ENCODE measurements at places on chromosomes 11 and 22.

DNA sequence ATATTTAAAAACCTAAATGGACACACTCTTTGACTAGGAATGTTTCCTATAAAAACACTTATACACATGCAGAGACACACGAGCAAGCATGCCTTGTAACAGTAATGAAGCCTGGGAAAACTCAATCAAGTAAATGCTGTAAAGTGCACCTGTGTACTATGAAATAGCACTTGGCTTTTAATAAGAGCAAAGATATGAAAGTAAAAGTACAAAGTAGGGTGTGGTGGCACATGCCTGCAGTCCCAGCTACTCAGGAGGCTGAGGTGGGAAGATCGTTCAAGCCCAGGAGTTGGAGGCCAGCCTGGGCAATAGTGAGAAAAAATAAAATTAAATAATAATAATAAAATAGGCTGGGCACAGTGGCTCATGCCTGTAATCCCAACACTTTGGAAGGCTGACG lies 166.9 kb upstream of the GRK3 start:
- DNase-seq, result no peak

DNA sequence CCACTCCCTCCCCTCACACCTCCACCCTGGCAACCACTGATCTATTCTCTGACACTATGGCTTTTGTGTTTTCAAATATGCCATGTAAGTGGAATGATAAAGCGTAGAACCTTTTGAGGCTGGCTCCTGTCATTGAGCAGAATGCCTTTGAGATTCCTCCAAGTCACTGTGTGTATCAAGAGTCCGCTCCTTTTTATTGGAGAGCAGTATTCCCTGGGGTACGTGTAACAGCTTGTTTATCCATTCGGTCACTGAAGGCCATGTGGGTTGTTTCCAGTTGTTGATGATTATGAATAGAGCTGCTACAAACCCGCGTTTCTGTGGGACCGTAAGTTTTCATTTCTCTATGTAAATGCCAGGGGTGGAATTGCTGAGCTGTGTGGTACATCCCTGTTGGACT lies 10.3 kb downstream of the TP53I11 start:
- no peak for DNase-seq

- peak; percentile 78 for DNase-seq
Observed at GRCh38 chr11:61028135-61028729, 56.8 kb downstream of the CD6 start.

GRCh38 chr11:76653674-76654284 lies 16.8 kb downstream of the LRRC32 start:
- DNase-seq, result no peak

DNA sequence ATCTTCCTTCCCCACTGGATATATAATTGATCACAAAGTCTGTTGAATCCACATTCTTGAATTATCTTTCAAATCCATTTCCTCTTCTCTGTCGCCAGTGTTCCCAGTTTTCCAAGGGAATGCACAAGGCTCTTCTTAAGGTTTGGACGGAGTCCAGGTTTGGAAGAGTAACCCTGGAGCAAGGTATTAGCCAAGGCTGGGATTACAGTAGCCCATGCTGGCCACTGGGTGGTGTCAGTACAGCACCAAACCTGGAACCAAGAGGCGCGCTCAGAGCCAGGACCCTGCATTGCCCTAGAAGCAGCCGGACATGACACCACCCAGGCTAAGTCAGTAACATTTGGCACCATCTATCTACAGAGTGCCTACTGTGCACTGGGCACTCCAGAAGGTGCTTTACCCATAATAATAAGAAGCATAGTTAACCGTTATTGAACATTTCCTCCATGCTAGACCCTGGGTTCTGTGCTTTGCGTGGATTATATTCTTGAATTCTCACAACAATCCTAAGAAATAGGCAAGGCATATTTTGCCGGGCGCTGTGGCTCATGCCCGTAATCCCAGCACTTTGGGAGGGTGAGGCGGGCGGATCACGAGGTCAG lies 48.0 kb upstream of the CLPB start:
- DNase-seq, result peak; percentile 59

DNA sequence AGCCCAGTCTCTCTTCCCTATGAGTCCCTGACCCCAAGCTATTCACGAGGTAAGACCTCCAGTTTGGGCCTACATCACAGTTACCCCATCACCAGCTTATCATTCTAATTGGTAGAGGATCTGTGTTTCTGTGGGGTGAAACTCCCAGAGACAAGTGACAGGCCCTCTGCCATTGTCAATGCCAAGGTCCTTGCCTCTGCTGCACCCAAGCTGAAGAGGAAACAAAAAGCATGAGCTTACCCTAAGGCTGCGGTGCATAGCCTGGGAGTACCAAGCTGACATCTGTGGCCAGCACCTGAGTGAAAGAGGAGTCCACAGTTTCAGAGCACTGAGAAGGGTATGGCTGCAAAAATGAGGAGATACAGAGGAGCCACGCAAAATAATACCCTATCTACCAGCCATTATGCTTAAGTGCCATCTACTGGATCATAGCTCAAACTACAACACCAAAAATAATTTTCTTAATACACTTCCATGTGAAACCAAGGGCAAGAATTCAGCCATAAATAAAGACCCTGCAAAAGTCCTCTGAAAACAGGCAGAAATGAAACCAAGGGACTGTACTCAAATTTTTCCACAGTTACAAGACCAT lies 62.3 kb upstream of the ANO5 start:
- no peak for DNase-seq

DNA sequence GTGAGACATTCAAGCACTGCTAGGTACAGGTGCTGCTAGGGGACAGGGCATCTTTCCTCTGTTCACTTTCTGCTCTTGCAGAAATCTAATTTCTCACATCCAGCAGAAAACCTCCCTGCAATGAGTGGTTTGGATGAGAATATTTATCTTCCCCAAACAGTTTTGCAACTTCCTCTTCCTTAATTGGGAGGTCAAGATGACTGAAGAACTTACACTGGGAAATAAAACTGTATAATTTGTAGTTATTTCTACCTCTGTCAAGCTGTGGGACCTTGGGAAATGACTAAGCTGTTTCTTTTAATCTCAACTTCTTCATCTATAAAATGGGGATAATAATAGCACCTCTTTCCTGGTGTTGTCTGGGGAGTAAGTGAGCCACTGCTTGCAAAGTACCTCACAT lies 69.8 kb downstream of the PRR5L start:
- no peak for DNase-seq

DNA sequence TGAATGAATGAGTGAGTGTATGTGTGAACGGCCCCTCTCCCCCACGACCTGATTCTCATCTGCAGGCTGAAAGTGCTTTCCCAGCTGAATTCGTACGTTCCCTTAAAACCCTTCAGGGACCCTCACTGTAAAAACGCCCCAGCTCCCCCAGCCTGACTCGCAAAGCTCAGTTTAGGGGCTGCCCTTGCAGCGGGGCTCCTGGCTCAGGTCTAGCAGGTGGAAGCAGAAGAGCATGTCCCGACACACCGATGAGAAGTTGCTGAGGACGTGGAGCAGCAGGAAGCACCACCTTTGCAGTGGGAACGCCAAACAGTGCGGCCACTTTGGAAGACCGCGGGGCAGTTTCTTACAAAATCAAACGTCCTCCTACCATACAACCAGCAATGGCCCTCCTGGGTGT lies 3.6 kb upstream of the MRPL23 start:
- no peak for DNase-seq

- no peak for DNase-seq
Observed at GRCh38 chr11:112410325-112410724, 149.7 kb upstream of the PLET1 start.

DNA sequence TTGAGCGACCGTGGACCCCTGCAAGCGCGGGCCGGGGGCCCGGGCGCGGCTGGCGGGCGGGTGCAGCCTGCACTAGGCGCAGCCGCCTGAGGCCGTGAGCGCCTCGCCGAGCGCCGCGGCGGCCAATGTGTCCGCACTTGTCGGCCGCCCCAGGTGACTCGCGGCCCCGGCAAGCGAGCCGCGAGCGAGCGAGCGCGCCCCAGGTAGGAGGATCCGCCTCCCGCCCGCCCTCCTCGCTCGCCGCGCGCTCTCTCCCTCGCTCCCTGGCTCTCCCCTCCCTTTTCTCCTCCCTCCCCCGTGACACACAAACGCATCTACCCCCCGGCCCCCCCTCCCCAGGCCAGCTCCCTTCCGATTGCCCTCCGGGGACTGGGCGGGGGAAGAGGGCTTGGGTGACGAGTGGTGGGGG lies at the start of gene WNT7B:
Gene WNT7B, minus strand, starts transcription at position 160 of the 409 bp plus-strand sequence. CDS start 408 bp downstream, outside the sequence.
- DNase-seq, result no peak

GRCh38 chr11:128667873-128668272 lies 26.0 kb upstream of the FLI1 start:
- no peak for DNase-seq

DNA sequence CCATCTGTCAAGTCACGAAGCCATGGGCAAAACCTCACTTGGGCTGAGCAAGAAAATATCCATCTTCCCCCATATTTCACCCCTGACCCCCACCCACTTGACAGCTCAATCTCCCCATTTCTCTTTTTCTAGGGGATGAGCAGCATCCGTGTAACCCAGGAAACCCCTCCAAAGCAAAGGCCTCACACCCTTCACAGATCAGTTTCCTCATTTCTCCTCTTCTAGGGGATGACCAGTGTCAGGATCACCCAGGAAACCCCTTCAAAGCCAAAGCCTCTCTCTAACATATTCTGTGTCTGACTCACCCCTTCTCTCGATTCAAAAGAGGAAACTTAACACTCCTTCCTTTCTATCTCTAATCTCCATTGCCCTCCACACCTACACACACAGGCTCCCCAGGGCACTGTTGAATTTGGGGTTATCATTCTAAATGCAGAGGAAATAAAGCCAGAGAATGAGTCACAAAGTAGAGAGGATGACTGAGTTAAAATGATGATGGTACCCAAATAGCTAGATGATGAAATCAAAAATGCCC lies 439.7 kb downstream of the BUD13 start:
- no peak for DNase-seq

DNA sequence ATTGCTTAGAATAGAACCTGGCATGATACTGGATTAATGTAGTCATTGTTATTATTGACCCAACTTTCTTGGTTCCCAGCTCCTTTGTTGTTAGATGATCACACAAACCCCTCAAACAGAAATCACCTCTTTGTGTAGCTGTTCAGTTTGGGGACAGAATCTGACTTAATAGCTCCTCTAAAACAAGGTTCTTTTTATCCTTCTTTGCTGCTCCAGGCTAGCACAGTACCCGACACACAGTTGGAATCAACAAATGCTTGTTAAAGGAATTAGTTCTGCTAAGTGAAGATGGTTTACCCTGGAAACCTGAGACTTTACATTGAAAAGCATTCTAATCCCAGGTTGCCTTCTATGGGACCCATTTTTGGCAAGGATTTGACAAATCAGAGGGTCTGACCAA lies 43.9 kb downstream of the GAB2 start:
- DNase-seq, result no peak
